ENCODE measurements at places on chromosomes 11 and 22. TPM values are rescaled to one million over a fixed set of nuclear protein-coding genes. Genes with fewer than 3 reads are reported as not detected.

GRCh38 chr22:42991010-42991651, 23.8 kb downstream of the PACSIN2 start:
- H3K27ac ChIP-seq, result no peak overlapping the region
- no peaks in the 10 kb centered on the region for H3K36me3 ChIP-seq
- H3K4me1 ChIP-seq, result peaks cover 53% of the 10 kb centered on the region
- no peak for DNase-seq
- H3K4me3 ChIP-seq, result no peak overlapping the region

DNA sequence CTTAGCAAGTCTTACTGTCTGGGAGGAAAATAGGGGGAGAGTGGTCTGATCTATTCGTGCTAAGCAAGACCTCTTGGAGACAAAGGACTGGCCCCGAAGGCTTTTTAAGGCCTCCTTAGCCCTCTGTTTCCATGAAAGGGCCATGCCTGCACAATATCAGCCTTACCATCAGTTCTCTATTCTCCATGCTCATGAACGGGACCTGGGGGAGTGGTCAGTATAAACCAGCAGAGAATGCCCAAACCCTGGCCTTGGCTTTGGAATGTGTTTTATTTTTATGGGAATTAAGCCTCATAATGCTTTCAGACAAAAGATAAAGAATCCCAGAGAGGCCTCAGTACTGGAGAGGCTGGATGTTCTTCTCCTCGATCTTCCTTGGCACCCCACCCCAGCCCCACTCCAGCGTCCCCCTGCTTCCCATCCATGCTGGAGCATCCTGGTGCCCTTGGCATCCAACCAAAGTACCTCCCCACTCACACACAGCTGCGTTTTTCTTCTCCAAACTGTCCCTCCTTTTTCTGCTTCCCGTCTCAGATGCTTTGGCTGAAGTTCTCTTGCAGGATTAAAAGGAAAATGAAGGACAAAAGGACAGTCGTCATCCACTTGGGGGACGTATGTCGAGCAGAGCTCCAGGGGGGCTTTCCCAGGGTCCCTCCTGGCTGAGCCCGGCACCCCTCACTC, 18.6 kb downstream of the FXYD6 start:
- peaks cover 89% of the 10 kb centered on the region for H3K4me1 ChIP-seq
- peak overlapping the region; percentile 79 for H3K27ac ChIP-seq
- H3K4me3 ChIP-seq, result no peak overlapping the region
- no peak for DNase-seq

GRCh38 chr11:11972730-11973341, 35.6 kb downstream of the DKK3 start:
- peaks cover 97% of the 10 kb centered on the region for H3K4me1 ChIP-seq
- no peaks in the 10 kb centered on the region for H3K27me3 ChIP-seq
- peak overlapping the region; percentile 96 for H3K27ac ChIP-seq
- DNase-seq, result peak; percentile 35

- peaks cover 47% of the 10 kb centered on the region for H3K27me3 ChIP-seq
- H3K27ac ChIP-seq, result peak overlapping the region; percentile 77
- H3K4me3 ChIP-seq, result no peak overlapping the region
- peak; percentile 75 for DNase-seq
Measured at GRCh38 chr11:57644748-57645688, 4.7 kb downstream of the YPEL4 start.

- H3K4me3 ChIP-seq, result no peak overlapping the region
- H3K4me1 ChIP-seq, result peaks cover 26% of the 10 kb centered on the region
- peaks cover 47% of the 10 kb centered on the region for H3K27me3 ChIP-seq
- H3K36me3 ChIP-seq, result no peaks in the 10 kb centered on the region
Measured at GRCh38 chr11:294780-295179, 4.5 kb downstream of the IFITM5 start.

DNA sequence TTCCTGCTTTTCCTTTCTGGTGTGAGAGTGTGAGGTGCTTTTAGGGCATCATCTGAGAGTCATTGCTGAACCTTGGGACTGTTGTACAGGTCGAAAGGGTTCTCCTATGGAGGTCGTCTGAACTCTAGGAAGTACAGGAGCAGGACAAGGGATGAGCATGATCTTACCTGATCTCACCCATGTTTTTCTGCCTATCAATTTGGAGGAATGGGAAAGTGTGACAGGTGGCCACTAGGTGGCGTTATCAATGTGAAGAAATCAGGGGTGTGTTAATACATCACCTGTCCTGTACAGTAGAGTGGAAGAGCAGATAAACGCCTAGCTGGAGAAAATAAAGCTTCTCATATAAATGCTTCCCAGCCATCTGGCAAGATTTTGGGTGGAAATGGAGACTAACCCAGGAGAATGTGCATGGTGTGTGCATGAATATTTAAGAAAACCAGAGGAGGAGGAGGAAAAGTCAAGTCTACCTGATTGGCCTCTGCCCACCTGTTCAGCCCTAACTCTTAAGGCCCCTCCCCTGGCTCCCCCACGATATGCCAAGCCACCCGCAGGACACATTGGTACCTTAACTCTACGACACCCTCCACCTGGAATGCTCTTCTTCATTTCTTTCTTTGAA, 72.0 kb upstream of the NARS2 start:
- no peak for DNase-seq
- peaks cover 43% of the 10 kb centered on the region for H3K27me3 ChIP-seq
- H3K4me1 ChIP-seq, result no peaks in the 10 kb centered on the region
- no peak overlapping the region for H3K4me3 ChIP-seq
- no peak overlapping the region for H3K27ac ChIP-seq

GRCh38 chr11:119764108-119764868, 35.3 kb upstream of the NECTIN1 start:
- DNase-seq, result peak; percentile 52
- peaks cover 9% of the 10 kb centered on the region for H3K27me3 ChIP-seq
- H3K4me1 ChIP-seq, result peaks cover 10% of the 10 kb centered on the region
- peak overlapping the region; percentile 44 for H3K27ac ChIP-seq
- H3K36me3 ChIP-seq, result no peaks in the 10 kb centered on the region

OR2AG1 gene
- not detected for total RNA-seq

MIOX gene
- total RNA-seq, result not detected

PLAAT4 gene
- total RNA-seq, result 15.5 TPM

ANGPTL5 gene
- 1.3 TPM for total RNA-seq

TMEM126A gene
- 75.2 TPM for total RNA-seq

BBOX1 gene
- total RNA-seq, result not detected

PLAAT5 gene
- total RNA-seq, result 1.4 TPM

MIAT gene
- 0.66 TPM for total RNA-seq
